CD4-positive, CD25-positive, alpha-beta regulatory T cell (primary cell): ENCODE measurements at places on chromosomes 13 and 19. TPM values are rescaled to one million over a fixed set of nuclear protein-coding genes. Genes with fewer than 3 reads are reported as not detected.

MEIS3 gene
- not detected for total RNA-seq

DNA sequence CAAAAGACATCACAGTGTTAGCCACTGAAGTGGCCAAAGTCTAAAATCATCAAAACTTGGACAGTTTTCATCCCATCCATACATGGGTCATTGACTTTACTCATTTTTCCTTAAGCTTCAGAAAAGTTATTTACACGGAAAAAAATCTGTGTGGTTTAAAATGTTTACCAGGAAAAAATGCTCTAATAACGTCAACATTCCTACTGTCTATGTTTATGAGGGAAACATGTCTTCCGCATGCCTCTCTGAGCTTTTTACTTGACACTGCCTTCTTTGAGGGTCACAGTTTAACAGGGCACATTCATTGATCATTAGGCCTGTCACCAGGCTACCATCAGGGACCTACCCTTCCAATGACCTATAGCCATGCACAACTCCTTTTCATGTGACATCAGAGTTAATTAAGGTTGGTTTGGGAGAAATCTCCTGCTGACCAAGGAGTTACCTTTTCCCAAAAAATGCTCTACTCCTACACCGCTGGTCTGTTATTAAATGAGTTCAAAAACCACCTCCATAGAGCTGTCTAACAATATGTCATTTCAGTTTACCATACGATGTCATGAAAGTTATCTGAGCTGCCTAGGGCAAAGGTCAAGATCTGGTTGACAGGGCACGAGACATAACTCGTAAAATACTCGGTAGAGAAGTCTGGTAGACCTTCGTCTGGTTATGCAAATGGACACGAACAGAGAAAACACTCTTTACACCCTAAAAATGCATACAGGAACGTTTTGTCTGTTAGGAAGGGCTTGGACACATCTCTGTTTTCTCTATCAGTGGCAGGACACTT lies 17.8 kb downstream of the FLT1 start:
- H3K27me3 ChIP-seq = peaks cover 5% of the 10 kb centered on the region
- no peak for DNase-seq
- H3K36me3 ChIP-seq = no peaks in the 10 kb centered on the region
- no peaks in the 10 kb centered on the region for H3K4me1 ChIP-seq

DNA sequence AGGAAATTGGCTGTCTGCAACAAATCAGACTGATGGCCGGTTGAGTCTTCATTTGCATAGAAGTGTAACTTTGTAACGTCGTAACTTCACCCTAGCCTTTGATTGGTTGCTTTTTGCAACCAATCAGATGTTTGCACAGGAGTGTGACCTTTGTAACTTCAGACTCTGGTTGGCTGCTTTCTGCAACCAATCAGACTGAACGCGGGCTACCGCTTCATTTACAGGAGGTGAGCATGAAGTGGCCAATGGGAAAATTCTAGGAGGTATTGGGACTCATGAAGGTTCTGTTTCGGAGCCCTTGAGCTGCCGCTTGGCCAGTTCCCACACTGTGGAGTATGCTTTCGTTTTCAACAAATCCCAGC lies 441 bp upstream of the ZNF559 start:
- H3K27me3 ChIP-seq = no peaks in the 10 kb centered on the region
- DNase-seq = peak; percentile 34
- peaks cover 19% of the 10 kb centered on the region for H3K36me3 ChIP-seq
- peak overlapping the region; percentile 98 for H3K4me3 ChIP-seq
- H3K4me1 ChIP-seq = peaks cover 11% of the 10 kb centered on the region
- peak overlapping the region; percentile 83 for H3K27ac ChIP-seq

- H3K4me3 ChIP-seq = no peak overlapping the region
- H3K36me3 ChIP-seq = no peaks in the 10 kb centered on the region
- DNase-seq = no peak
- H3K27me3 ChIP-seq = no peaks in the 10 kb centered on the region
Observed at GRCh38 chr19:7767487-7767886, 4.4 kb downstream of the CLEC4M start.

- no peak overlapping the region for H3K4me3 ChIP-seq
- no peak for DNase-seq
- no peak overlapping the region for H3K27ac ChIP-seq
- H3K36me3 ChIP-seq = no peaks in the 10 kb centered on the region
Observed at GRCh38 chr19:43207991-43208390, 2.6 kb upstream of the PSG4 start.

DNA sequence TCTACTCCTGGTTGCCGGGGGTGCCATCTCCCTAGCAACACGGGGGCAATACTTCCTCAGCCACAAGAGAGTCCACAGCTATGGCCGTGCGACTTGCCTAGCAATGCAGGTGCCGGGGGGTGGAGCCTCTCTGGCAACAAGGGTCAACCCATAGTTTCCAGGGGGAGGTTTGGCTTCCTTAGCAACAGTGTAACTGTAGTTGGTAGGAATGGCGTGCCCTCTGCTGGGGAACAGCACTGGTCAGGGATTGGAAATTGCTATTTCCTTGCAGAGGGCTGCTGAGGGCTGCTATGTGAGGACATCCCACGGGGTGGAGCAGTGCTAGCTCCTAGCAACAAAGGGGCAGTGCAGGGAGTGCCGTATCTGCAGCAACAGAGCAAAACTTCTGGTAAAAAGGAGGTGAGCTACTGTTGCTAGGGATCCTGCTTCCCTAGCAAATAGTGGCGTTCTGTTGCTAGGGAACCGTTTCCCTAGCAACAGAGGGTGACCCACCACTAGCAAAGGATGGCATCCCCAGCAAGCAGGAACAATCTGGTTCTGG lies 7.0 kb upstream of the TMC4 start:
- H3K36me3 ChIP-seq = no peaks in the 10 kb centered on the region
- no peaks in the 10 kb centered on the region for H3K27me3 ChIP-seq
- H3K27ac ChIP-seq = no peak overlapping the region
- no peak overlapping the region for H3K4me3 ChIP-seq

DNA sequence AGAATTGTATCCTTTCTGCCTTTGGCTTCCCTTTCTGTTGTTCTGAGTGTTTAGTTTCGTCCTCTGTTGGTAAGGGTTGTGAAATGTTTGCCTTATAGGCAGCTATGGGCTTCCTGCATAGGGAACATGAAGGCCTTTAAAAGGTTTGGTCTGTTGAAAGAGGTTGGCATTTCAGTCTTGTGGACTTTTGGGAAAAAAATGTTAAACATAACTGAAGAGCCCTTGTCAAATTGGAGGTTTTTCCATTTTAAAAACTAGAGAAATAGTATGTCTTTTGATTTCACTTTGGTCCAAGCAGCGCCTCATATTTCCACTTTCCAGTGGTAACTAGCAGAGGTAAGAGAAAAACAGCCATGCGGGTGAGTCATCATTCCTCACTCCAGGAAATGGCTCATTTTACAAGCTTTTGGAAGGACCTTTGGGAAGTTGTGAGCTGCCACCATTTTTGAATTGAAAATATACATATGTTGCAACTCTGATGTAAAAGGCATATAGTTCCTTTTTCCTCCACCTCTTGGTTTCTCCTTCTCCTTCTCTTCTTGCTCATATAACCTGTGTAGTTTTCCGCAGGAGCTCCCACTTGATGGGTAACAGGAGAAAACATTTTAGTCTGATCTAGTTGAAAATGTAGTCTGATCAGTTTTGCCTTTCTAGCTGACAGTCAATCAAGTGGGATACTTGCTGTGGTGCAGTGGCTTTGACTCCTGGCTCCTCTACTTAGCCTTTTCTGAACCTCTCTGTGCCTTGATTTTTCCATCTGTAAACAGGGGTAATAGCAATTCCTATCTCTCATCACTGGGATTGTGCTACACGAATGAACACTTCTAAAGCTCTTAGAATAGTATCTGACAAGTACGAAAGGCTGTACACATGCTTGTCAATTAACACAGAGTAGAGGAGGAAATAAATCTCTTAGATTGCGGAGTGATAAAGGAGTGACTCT lies 23.0 kb downstream of the GPC6 start:
- no peaks in the 10 kb centered on the region for H3K4me1 ChIP-seq
- no peaks in the 10 kb centered on the region for H3K27me3 ChIP-seq
- no peaks in the 10 kb centered on the region for H3K36me3 ChIP-seq
- H3K27ac ChIP-seq = no peak overlapping the region
- no peak for DNase-seq

DNA sequence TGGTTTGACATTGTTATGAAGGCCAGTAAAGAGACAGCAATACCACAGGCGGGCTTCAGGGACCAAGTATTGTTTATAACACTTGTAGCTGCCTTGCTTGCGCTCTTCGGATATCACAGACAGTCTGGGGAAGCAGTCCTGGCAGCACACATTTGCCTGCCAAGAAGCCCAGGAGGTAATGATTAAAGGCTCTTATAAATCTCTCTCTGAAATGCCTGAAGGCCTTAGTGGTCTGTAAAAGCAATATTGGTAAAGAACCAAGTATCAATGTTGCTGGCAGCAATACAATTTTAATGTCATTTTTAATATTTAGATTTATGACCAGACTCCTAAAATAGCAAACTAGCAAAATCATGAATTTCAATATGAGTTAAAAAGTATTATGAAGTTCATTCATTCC lies 1312.4 kb downstream of the PCDH9 start:
- H3K4me3 ChIP-seq = no peak overlapping the region
- no peak for DNase-seq
- no peak overlapping the region for H3K27ac ChIP-seq
- H3K36me3 ChIP-seq = no peaks in the 10 kb centered on the region
- no peaks in the 10 kb centered on the region for H3K4me1 ChIP-seq

DNA sequence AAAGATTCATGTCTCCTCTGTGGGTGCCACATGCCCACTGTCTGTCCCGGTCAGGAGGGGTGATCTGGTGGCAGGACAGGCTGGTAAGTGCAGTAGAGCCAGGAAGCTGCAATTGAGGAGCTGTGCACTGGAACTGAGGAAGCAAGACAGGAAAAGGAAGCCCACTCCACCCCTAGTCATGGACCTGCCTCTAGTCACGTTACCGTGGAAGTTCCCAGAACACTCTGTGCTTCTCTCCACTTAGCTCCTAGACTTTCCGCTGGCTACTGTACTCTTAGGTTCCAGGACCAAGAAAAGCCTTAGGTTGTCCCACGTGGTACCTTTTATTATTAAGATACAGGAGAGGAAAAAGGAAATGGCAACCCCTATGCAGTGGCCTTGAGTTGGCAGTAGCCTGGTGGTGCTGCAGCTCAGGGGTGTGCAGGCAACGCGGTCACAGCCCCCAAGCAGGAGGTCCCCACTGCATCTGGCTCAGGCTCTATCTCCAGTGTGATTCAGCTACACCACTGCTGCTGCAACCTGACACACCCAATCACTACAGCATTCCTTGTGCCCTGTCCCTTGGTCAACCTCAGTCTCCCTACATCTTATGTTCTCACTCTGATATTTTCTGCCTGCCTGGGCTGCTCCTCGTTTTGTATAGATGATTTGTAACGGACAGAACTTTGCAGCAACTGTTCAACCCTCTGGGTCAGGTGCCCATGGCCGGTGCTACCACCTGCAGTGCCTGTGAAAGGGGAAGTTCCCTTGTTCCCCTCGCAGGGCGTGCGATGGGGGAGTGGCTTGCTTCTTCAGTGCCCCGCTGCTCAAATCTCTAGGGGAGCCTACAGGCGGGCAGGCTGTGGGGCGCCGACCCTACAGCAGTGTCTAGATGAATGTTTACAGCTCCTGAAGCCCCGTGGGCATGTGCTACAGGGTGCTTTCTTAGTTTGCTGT lies 24.4 kb upstream of the GPR12 start:
- H3K27me3 ChIP-seq = peaks cover 2% of the 10 kb centered on the region
- no peak overlapping the region for H3K27ac ChIP-seq
- H3K4me3 ChIP-seq = peak overlapping the region; percentile 61
- DNase-seq = no peak
- no peaks in the 10 kb centered on the region for H3K36me3 ChIP-seq

DNA sequence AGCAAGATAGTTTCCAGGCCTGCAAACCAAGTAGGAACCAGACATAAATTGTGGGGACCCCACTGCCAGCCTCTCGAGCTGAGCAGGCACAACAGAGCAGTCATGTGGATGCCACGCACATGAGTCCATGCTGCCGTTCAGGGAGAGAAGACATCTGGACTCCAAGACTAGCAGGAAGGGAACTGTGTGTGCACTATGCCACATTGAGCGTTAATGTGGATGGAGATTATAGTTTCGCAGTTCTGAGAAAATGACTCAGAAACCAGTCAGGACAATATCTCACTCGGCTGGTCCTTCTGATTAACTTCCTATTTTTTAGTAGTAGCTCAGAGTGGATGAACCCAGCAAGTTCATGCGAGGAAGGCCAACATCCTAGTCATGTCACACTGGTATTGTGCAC lies 124.9 kb downstream of the CRYL1 start:
- no peaks in the 10 kb centered on the region for H3K36me3 ChIP-seq
- DNase-seq = no peak
- H3K4me3 ChIP-seq = no peak overlapping the region
- peaks cover 7% of the 10 kb centered on the region for H3K4me1 ChIP-seq
